ENCODE measurements at places on chromosomes 1 and 21. TPM values are rescaled to one million over a fixed set of nuclear protein-coding genes. Genes with fewer than 3 reads are reported as not detected.

GRCh38 chr1:185200889-185201288 lies 43.9 kb downstream of the SWT1 start:
- DNase-seq, result no peak

GRCh38 chr1:157113106-157113505 lies 13.5 kb upstream of the ETV3L start:
- DNase-seq, result no peak

DNA sequence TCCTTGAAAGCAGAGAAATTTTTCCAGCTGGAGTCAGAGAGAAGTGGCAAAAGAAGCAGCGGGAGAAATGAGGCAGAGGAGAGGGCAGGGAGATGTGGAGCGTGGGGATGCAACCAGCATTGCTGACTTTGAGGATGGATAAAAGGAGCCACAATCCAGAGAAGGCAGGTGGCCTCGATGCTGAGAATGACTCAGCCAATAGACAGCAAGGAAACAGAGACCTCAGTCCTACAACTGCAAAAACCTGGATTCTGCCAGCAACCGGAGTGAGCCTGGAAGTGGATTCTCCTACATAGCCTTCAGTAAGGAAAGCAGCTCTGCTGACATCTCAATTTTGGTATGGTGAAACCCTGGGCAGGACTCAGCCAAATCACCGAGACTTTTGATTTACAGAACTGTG lies 128.9 kb upstream of the ATP1B1 start:
- DNase-seq, result no peak

DNA sequence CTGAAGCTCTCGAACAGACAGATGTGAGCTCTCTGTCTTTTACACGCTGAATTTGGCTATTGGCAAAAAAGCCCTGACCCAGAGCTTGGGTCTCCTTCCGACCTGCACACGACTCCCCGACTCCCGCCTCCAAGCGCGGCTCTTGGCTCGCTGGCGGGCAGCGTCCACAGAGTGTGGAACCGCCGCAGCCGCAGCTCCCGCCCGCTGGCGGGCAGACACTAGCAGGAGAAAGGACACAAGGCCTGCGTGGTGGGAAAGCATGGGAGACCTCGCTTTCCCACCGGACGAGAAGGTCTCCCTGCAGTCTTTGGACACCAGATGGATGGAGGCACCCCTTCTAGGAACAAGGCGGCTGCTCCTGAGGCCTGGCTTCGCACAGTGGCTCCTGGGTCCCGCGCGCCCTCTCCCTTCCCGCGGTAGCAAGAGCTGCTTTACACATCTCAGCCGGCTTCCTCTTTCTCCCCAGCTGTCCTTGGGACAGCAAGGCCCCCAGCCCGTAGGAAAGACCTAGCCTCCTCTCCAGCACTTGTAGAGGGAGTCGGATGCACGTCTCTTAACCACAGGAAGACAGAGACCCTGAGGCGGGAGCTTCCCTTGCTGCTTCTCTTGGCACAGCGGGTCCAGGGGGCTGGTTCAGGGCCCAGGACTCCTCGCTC lies 92.1 kb downstream of the PRKAB2 start:
- DNase-seq, result no peak

DNA sequence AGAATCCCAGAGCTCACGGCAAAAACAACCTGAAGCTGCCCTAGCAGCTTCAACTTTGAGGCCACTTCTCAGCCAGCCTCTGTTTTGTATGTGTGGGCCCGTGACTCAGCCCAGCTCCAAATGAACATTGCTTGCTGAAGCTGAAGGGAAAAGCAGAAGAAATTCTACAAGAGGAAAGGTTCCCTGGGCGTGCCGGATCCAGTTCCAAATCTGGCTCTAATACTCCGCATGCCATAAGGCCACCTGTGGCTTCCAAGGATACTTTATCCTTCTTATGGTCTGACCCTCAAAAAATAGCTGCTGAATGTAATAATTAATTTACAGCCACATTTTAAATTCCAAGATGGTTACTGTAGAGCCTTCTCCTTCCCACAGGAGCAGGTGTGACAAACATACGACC lies 24.3 kb downstream of the TSPAN2 start:
- no peak for DNase-seq

DNA sequence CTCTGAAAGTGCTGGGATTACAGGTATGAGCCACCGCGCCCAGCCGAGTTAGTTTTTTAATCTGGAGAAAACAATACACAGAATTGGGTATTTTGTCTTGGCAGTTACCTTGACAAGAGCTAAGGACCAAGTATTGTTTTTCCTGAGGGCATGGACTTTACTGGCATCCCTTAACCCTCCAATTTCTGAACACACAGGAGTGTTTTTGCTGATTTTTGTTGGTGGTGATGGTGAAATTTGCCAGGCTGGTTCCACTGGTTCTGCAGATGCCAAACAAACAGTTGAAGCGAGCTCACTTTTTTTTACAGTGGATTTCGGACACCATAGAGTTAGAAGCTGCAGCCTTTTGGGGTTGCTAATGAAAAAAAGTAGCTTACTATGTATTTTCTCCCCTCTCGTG lies 37.2 kb upstream of the SH3D21 start:
- DNase-seq, result no peak

GRCh38 chr1:169044971-169045370 lies 61.5 kb upstream of the ATP1B1 start:
- DNase-seq, result no peak

DNA sequence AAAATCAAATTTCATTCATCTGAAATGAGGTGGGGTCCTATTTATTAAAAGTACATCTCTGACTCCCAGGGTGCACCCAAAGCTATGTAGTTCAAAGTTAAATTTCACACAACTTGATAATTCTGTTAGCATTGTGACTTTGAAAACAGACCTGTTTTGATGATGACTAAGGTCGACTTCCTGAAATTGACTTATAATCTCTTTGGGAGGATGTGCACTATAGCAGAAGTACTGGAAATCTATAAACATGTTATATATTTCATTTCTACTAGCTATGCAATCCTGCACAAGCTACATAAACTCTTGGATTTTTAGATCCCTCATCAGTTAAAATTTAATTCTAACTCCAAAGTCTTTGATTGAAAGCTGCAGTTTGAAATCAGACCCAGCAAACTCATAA lies 507.6 kb downstream of the NEGR1 start:
- no peak for DNase-seq

DNA sequence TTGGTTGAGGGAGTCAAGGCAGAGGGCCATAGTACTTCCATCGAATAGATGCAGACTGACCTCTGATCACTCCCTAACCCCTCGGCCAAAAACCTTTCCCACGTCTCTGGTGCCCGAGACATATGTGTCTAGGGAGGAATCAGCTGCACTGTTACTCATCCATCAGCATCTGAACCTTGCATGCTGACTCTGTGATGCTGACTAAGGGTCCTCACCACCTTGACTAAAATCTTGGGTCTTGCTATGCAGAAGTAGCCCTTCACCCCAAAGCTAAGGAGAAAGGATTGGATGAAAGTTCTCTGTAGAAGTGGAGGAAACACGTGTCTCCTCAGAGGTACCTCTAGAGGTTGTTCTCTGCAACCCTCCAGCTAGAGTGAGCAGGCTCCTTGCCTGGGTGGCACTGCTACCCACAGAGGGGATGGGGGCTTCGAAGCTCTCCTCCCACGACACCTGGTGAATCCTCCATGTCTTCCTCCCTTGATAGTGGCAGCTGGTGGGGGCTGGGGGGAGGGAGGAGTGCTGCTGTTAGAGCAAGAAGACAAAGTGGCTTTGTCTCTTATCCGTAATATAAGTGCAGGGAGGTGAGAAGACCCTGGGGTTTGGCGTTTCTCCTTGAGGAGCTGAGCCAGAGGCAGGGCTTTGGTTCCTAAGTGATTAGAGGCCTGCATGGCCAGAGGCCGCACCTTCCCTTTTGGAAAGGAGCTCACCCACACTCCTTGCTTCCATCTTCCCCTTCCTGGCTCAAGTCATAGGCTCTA lies 45.1 kb downstream of the ATP2B4 start:
- no peak for DNase-seq

DNA sequence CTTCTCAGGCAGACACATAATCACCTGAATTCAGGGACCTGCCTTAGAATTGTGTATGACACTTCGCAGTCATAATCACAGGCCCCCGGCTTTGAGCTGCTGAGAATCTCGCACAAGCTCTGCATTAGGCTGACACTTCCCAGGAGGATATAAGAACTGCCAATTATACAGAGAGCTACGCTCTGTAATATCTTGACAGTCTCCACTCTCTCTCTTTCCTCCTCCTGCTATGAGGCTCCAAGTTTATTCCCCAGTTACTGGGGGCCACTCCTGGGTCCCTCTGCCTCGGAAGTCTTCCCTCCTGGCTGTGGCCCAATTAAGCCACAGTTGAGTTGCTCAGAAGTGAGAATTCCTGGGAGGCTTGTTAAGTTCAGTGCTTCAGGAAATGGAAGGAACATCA lies 42.7 kb downstream of the EBNA1BP2 start:
- DNase-seq, result no peak

GRCh38 chr1:154609398-154610380 lies 1.7 kb upstream of the ADAR start:
- DNase-seq, result peak; percentile 15

DNA sequence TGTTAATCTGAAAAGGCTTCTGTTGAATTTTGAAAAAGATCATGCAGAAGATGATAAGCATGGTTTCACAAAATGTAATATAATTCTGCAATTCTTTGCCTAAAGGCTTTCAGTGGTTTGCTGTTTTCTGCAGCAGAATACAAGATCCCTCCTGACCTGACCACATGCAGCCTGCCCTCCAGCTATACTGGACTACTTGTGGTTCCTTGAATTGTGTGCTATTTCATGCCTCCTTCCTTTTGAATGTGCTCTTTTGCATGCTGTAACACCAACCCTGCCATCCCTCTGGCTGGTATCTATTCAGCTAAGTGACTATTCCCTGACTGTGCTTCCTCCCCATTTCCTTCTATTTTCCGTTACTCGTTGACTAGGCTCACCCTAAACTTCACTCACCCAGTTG lies 55.5 kb downstream of the CACNA1E start:
- no peak for DNase-seq

DNA sequence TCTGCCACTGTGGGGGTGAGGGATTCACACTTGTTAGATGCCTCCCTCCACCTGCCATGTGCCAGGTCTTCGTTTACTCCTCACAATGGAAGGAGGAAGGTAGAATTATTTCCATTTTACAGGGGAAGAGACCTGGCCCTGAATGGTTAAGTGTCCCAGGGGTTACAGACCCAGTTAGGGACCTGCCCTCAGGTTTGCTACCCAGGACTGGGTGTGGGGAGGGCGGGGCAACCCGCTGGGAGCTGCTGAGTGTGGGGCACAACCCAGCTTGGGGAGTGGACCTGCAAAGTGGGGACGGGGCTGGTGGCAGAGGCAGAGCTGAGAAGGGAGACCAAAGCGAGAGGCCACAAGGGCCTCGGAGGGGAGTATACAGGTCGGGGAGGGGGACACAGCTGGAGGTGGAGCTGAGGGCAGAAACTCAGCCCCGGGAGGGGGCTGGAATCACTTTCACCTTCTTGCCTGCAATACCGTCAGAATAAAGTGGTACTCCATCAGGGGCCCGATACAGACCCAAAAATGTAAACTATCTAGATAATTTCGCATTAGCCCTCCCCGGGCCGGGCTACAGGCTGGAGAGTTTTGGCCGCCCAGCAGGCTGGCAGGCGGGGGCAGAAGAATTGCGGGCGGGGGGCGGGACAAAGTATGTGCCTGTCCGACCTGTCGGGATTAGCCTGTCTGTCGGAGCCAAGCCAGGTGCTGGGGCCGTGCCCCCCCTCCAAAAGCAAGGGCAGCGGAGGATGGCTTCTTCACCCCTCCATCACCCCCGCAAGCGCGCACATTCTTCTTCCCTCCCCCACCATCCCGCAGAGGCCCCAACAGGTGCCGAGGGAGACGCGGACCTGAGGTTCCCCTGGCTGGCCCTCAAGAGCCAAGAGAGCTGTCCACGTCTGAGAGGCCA lies 1.4 kb downstream of the RSPO1 start:
- no peak for DNase-seq

- no peak for DNase-seq
Measured at GRCh38 chr21:37061926-37062592, 10.8 kb downstream of the PIGP start.

DNA sequence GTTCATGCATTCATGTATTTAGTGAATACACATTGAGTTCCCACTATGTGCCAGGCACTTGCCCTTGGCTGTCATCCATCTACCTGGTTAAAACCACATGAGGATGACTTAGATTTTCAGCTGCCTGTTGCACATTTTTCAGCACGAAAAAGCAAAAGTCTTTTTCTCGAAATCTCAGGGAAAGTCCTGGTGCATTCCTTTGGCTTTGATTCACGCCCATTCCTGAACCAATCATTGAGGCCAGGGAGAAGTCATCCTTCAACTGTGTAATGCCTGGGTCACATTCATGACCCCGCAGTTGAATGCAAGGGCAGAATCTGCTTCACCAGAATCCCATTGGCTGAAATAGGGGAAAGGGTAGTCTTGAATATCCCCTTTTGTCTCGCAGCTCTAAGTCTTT lies 84.4 kb downstream of the RNF220 start:
- peak; percentile 88 for DNase-seq

- DNase-seq, result no peak
Measured at GRCh38 chr1:4062560-4062959, 162.5 kb upstream of the C1orf174 start.

Gene TMEM125
- not detected for total RNA-seq

Gene PEF1
- 82.7 TPM for total RNA-seq

Gene CTPS1
- total RNA-seq, result 31.7 TPM

Gene CACHD1
- 3.1 TPM for total RNA-seq

Gene SPRR2A
- total RNA-seq, result not detected

Gene C1QTNF12
- total RNA-seq, result not detected

Gene ADGRL2
- total RNA-seq, result 22.8 TPM

Gene IL19
- not detected for total RNA-seq
